Glutamatergic neuron (in vitro differentiated cells): ENCODE measurements at places on chromosomes 7 and 10. TPM values are rescaled to one million over a fixed set of nuclear protein-coding genes. Genes with fewer than 3 reads are reported as not detected.

The RSPH10B gene
- not detected for total RNA-seq

The NAT16 gene
- total RNA-seq = 2.4 TPM

The SFRP4 gene
- 2.2 TPM for total RNA-seq

The MSS51 gene
- total RNA-seq = 3.5 TPM

DNA sequence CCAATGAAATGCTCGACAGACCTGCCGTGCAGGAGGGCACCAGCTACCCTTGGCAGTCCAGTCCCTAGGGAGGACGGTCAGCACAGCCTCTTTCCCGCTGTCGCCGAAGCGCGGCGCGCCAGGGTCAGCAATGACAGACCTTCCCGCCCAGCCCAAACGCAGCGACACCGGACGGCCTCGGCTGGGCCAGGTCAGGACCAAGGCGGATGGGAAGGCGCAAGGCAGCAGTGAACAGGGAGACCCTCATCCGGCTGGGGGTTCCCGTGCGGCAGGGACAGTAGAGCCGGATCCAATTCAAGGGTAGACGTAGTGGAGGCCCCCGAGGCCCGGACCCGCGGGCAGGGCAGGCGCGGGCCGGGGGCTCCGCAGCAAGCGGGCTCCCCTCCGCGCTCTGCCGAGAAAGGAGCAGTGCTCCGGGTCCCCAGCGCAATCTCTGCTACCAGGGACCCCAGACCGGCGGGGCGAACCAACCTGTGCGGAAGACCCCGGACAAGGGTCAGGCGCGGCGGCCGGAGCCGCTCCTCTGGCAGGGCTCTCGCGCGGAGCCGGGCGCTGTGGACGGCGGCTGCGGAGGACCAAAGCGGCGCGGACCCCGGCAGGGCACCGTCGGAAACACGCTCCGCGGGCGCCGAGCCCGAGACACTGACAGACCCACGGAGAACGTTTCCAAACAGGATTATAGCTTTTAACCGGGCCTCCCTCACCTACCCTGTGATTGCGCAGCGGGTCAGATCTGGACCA lies at the start of gene SEC31B:
TSS of gene SEC31B (minus strand) at position 551 of the 741 bp plus-strand sequence. CDS start 2,909 bp downstream, outside the sequence.
- peak; percentile 79 for DNase-seq

GRCh38 chr10:5534051-5534821 lies 9.5 kb downstream of the CALML3 start:
- DNase-seq = no peak

DNA sequence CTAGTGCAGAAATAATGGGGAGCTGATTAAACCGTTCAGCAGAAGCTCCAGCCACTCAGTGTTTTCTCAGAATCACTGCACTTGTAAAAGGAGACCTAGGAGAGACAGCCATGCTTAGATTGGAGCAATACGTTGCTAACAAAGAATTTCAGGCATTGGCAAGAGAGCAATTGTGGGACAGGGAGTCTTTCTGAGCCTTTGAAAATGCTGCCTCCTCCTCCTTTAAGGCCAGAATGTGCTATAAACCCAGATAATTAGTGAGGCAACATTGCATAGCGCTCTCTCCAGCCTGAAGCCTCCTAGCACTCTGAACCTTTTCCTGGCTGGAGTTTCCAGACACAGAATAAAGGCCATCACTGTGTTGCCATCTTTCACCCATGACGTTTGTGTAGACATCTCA lies 18.5 kb upstream of the PTPRN2 start:
- no peak for DNase-seq

- no peak for DNase-seq
Observed at GRCh38 chr10:28300027-28300426, 2.8 kb downstream of the MPP7 start.

GRCh38 chr10:76306856-76307255 lies 875.4 kb downstream of the LRMDA start:
- DNase-seq = no peak

DNA sequence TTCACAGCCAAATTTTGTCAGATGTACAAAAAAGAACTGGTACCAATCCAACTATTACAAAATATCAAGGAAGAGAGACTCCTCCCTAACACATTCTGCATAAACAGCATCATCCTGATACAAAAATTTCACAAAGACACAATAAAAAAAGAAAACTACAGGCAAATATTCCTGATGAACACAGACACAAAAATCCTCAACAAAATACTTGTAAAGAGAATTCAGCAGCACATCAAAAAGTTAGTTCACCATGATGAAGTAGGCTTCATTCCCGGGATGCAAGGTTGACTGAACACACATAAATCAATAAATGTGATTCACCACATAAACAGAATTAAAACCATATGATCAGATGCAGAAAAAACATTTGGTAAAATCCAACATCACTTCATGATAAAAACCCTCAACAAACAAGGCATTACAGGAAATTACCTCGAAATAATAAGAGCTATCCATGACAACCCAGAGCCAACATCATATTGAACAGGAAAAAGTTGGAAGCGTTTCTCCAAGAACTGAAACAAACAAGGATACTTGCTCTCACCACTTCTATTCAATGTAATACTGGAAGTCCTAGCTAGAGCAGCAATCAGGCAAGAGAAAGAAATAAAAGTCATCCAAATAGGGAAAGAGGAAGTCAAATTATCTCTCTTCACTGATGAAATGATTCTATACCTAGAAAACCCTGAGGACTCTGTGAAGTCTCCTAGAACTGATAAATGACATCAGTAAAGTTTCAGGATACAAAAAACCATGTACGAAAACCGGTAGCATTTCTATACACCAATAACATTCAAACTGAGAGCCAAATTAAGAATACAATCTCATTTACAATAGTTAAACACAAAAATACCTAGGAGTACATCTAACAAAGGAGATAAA lies 223.1 kb downstream of the REEP3 start:
- DNase-seq = no peak

GRCh38 chr10:9608602-9609001 lies 1409.1 kb upstream of the CELF2 start:
- DNase-seq = no peak

DNA sequence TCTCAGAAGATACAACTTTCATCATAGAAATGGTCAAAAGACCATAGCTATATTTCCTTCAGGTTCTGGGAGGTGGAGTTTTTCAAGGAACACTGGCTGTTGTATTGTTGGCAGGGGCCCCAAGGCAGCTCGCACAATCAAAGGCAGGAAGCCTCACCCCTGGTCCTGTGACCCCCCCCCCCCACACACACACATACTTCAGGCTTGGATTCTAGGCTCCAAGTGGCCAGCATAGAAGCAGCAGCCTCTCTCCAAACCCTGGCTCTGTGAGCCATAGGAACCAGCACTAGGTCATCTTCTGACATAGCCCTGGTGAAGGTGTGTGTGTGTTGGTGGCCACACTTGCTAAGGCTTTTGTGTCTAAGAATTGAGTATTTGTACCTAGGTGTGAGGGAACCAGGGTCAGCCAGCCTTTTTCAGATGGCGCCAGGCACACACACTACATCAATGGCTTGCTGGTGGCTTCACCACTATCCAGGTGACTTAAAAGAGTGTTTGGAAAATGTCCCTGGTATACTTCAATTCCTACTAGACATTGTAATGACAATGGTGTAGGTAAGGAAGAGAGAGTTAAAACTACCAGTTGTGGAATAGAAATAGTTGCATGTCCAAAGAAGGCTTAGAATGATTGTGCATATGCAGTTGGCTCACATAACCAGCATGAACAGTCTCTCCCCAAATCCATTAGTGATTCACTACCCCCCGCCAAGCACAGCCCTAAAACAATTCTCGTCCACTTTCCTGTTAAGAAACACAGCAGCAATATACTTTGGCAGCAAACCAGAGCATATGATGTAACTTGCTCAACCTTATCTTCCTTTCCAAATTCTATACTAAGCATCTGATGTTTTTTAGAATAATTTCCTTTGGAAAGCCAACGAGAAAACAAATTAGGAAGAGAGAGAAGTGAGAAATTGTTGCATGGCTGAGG lies 91.3 kb downstream of the AVL9 start:
- no peak for DNase-seq

DNA sequence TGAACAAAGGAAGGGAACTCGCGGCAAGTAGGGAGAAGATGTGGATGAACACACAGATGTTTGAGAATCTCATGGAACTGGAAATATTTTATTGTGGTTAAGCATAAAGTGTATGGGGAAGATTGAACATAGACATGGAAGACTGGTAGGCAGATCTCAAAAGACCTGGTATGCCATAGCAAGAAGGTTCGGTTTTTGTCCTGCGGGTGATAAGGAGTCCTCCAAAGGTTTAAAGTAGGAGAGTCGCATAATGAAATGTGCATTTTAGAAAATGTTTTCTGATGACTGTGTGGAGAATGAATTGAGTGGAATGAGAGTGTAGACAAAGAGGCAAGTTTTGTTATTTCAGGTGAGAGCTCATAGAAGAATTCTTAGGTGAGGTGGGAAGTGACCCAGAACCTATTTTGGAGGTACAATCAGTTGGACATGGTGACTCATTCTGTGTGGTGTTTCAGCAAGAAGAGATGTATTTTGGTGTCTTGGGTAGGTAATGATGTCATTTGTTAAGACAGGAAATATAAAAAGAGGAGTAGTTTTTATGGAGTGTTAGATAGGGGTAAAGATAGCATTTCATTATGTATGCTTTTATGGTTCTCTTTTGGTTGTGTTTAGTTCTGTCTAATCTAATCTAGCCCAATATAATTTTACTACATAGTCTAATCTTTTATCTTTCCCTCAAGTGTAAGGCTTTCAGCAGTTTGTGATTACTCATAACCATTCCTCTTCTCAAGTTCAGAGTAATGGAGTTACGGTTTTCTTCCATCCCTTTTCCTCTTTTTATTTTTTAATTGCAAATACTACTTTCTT lies 239.2 kb downstream of the EXOC4 start:
- no peak for DNase-seq
